ENCODE measurements at places on chromosomes 5 and 9.
A peak's percentile ranks its signal among the peaks of the same experiment; 100 is the strongest.

- DNase-seq: no peak
These were observed 44.4 kb upstream of the APC start for GRCh38 chr5:112693301-112693700.

GRCh38 chr9:127351182-127352166 is 45.5 kb upstream of the SLC2A8 start:
- DNase-seq: no peak

- no peak for DNase-seq
These were observed 40.1 kb downstream of the MACIR start for GRCh38 chr5:103298607-103299188.

GRCh38 chr5:124124711-124125229 is 612.8 kb downstream of the CSNK1G3 start:
- DNase-seq: peak; percentile 63

GRCh38 chr5:14574891-14575508 is 6.6 kb upstream of the OTULINL start:
- DNase-seq: peak; percentile 88

DNA sequence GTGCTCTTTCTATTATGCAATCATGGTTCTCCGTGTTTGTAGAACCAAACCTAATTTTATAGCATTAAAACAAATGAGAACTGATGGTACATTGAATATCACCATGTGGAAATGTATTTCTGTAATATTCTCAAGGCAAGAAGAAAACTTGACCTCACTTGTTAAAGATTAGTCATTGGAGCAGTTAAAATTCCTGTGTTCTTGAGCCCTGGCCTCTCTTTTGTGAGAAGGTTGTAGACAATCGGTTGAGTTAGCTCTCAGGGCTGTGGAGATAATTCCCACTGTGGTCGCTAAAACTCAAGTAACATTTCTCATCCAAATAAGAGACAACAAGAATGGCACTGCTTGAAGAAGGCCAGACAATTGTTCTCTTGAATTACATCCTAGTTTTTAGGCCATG is 216.0 kb upstream of the KLF4 start:
- no peak for DNase-seq

GRCh38 chr5:10229306-10230048 is 20.2 kb downstream of the ATPSCKMT start:
- no peak for DNase-seq

- DNase-seq: no peak
These were observed 10.0 kb upstream of the CAST start for GRCh38 chr5:96651948-96652753.

DNA sequence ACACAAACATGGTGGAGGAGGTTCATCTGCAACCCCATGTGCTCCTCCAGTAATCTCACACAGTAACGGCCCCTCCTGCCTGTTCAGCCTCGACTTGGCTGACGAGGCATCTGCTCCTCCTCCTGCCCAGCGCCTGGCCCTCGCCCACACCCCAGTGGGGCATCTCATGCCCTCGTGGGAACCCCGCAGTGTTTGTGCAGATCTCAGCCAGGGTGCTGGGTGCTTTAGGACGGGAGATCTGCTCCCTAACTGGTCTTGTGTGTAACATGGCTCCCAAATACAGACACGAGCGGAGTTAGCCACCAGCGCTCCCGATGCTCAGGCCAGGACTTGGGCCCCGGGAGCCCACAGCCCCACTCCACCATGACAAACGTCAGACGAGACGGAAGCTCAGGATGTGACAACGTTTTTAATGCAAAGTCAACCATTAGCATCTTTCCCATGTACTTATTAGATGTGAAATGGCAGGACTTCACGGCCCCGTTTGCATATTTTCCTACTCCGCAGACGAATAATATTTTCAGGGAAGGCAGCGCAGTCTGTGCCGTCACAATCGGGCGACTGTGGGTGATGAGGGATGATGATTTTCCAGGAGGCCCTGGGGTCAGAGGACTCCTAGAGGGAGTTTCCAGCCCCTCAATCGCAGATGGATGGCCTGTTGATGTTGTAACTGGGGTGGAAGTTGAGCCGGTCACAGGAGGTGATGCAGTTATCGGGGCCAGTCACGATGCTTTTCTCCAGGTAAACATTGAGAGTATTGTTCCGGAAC is 5.5 kb upstream of the MRPS2 start:
- no peak for DNase-seq

DNA sequence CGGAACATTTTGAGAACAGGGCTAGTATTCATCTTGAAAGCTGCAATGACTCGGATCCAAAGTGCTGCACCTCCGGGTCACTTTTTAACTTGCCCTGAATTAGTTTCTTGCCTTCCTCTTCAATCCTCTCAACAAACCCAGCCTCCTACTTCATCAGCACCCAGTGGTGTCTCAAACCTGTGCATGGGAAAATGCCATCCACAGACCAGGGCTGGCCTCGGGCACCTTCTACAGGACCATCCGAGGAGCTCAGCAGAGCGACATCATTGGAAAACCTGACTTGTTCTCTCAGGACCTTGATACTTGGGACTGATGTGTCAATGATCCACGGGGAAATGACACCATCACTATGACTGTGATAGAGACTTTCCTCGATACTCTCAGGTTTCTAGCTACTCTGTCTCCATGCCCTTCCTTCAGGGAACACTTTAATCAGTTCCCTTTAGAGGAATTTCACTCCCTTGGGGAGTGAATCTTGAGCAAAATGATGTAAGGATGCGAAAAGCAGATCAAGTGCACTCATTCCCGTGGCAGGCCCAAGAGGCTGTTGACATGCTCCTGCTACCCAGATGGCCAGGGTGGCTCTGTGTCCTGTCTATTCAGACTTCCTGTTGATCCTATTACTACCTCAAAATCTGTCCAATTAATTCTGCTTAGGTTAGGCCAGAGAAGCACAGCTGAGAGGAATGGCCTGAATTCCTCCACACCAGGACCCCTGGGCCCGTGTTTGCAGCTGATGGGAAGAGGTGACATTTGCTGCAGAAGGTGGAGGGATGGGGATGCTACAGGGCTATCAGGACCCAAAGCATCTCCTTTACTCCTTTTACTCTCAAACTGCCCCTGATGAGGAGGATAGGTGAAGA is 96.5 kb upstream of the SLC25A48 start:
- DNase-seq: no peak

DNA sequence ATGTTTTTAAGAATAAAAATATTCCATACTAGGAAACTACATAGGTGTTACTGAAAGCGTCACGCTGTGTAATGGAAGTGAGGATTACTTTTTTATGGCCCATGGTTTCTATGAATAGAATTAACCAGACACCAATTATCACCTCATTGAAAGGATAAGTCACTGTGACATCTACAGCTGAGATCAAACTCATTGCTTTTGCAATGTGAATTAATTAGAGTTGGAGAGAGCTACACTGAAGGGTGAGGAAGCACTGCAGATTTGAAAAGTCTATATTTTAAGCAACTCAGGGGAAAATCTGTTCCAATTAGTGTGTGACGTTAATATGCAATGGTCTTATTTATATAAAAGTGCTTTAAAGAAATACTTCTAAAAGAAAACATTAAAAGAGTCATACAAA is 1300.1 kb upstream of the DMAC1 start:
- DNase-seq: no peak

DNA sequence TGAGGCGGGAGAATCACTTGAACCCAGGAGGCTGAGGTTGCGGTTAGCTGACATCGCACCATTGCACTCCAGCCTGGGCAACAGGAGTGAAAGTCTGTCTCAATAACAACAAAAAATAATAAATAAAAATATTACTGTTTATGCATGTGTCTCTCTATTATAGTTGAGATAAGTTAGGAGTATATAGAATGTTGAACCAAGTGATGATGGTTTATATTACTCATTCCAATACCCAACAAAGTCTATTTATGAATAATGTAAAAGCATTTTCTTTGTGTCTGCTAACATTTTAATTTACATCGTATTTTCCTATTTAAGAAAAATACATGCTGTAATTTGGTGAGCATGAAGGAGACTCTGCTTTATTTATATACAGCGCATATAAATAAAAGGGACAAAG is 35.8 kb downstream of the CREBRF start:
- no peak for DNase-seq

- peak; percentile 39 for DNase-seq
These were observed 71.5 kb downstream of the TRIM36 start for GRCh38 chr5:115098041-115098702.

GRCh38 chr5:2602451-2603271 is 148.8 kb downstream of the IRX2 start:
- no peak for DNase-seq

DNA sequence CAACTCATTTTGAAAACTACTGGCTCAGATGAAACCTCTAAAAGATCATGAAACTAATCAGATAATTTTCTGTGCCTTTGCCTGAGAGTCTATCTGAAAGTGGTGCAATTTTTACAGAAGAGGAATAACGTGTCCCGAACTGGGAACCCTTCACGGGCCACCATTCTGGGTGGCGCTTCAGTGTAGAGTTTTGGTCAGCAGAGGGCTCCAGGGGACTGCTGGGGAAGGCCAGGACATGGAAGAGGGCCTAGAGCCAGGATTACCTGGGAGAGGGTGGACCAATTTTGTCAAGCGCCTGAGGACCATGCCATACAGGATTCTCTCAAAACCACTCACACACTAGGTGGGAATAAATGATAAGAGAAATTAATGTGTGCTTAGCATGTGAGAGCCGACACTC is 49.7 kb upstream of the PLEKHG4B start:
- DNase-seq: no peak

DNA sequence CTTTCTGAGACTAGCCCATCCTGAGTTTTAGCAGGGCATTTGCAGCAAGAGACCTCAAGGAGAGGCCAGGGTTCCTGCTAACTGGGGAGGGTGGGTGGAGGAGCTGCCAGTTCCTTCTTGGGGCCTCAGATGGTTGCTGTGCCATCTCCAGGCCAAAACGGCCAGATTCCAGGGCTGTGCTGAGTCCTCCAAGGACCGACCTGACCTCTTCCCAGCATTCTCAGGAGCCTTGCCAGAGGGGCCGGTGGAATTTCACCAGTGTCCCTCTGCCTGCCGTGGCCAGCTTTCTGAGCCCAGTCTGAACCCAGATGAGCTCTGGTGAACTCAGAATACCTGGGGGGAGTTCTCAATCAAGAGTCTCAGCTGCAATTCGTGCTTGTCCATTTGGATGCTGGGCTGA is 54.3 kb downstream of the TSTD2 start:
- no peak for DNase-seq

GRCh38 chr5:154209591-154210081 is 19.1 kb downstream of the GALNT10 start:
- DNase-seq: no peak

DNA sequence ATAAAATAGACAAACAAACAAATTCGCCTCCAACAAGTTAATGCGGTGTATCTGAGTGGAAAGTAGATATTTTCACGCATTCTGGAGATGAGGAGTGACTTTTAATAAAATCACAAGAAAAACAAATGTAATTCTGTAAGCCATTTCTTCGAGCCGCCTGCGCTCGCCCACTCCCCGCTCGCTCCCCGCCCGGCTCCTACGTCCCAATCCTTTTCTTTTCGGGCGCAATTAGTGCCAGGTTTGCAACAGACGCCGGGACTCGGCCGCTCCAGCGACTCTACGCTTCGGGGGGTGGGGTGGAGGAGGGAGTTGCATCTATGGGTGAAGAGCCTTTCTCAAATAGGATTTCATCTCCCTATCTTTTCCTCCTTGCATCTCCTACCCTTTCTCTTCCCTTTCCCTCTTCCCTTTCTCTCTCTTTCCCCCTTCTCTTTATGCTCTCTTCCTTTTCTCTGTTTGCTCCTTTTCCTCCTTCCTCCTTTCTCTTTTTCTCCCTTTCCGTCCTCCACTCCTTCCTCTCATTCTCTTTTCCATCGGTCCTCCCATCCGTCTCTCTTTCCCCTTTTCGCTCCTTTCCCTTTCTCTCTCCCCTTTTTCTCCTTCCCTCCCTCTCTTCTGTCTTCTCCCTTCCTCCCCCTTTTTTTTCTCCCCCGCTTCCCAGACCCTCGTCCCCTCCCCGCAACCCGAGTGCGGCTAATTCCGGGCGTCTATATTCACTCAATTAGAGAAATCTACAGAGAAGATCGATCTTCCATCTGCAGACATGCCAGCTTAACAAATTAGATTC is 6.1 kb upstream of the OTP start:
- no peak for DNase-seq

DNA sequence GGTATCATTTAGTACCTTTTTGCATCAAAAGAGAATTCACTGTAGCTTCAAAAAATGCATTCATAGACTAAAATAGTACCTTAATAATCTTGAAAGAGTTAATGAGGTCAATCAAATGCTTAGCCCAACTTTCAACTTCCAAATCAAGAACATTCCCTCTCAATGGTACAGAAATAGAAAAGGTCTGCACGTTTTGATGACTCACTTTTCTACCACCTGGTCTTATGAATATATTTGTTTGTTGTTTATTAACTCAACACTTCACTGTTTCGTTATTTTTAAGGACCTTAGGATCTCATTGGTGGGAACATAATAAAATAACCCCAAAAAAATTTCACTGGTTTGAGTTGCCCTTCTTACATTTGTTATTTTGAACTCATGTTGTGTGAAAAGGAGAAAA is 229.5 kb downstream of the MEF2C start:
- DNase-seq: no peak

- DNase-seq: no peak
These were observed 702.8 kb downstream of the SEMA5A start for GRCh38 chr5:8842971-8843551.

DNA sequence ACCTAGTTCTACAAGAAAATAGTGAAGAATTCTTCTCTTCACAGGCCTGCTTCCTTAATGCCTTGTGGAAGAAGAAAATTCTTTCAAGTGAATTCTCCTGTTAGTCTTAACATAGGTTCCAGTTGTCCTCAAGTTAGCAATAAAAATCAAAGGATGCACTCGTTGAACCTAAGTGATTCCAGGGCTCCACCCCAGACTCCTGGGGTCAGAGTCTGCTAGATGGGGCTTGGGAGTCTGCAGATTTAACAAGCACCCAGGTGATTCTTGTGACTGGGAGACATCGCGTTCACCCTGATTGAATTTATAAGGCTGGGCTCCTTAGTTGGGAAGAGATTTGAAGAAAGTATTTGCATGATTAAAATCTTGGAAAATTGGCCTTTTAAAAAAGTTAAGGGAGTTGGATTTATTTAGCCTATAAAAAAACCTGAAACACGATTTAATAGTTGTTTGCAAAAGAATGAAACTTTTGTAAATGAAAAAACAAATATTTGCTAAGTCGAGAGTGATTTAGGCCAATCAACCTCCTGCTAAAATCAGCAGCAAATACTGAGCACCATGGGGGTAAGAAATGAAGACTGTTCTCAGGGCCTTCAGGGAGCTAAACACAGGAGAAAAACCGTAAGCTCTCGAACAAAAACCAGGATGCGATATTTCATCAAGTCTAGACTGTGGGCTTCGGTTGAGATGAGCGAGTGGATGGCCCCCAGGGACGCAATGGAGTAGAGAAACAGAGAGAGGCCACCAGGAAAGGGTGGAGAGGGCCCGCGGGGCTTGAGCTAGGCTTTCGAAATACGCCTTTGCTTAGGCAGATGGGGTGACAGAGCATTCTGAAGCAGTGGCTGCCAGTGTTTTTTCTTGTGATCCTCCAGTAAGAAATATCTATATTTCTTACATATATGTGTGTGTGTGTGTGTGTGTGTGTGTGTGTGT is 86.9 kb upstream of the TTC23L start:
- DNase-seq: no peak

All from DMS 273 treated with DMSO at 0.1 percent for 48 hours (cell line).